ENCODE measurements at places on chromosomes 5 and 9. TPM values are rescaled to one million over a fixed set of nuclear protein-coding genes. Genes with fewer than 3 reads are reported as not detected.

Gene MYO10
- 28.7 TPM for total RNA-seq

- no peak for DNase-seq
These were observed 3.0 kb downstream of the FRRS1L start for GRCh38 chr9:109164042-109164441.

Gene SOHLH1
- not detected for total RNA-seq

Gene SNX30
- 13.8 TPM for total RNA-seq
